ENCODE measurements at places on chromosomes 16 and 17.
A peak's percentile ranks its signal among the peaks of the same experiment; 100 is the strongest.

- DNase-seq, result peak; percentile 34
Measured at GRCh38 chr17:14359163-14360020, 58.5 kb downstream of the HS3ST3B1 start.

DNA sequence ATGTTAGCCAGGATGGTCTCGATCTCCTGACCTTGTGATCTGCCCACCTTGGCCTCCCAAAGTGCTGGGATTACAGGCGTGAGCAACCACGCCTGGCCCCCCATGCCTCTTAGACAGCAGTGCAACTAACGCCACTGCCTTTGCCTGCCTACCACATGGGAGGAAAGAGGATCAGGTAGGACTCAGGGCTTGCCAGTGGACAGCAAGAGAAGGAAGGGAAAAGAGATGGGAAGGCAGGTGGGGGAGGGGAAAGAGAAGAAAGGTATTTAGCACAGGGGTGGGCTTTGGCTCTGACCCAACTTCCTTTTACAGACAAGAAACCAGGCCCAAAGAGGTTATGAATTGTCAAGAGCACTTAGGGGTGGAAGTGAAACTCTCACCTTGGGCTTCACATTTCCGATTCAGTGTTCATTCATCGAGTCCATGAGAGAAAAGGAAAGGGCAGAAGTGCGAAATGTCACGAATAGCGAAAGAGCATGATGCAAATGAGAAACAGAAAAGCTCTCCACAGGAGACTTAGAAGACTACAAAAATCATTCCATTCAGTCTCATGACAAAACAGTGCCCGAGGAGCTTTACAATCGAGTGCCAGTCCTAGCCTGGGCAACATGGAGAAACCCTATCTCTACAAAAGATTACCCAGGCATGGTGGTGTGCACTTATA is 36.4 kb downstream of the CDK5R1 start:
- DNase-seq, result peak; percentile 52

GRCh38 chr17:50768346-50768761 is 1.0 kb upstream of the ANKRD40CL start:
- DNase-seq, result no peak

GRCh38 chr16:89168381-89169189 is 3.0 kb upstream of the CDH15 start:
- no peak for DNase-seq

DNA sequence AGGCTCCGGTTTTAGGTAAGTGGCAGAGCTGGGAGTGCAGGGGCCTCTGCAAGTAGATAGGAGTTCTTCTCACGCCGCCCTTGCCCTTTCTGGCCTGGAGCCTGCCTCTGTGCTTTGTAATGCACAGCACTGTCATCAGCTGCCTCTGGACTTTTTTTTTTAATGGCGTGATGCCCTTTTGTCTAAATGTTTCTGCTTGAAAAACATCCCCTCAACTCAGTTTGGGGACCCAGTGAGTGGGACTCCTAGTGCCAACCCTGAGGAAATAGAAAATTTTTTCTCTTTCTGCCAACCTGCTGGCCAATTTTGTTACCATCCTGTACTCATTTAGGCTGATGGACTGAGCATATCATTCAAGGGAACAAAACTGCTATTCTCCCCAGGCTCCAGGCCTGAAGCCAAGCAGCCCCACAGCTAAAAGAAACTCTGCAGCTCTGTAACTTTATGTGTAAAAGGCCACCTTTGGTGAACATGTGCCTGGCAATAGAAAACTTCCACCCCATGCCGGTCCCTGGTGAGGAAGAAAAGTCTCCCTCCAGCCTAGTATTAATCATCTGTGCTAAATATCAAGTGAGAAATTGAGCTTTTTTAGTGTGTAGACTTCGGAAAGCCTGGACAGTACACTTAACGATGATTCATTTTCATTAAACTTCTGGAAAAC is 22.5 kb downstream of the SLC6A2 start:
- DNase-seq, result no peak

GRCh38 chr17:80153004-80153403 is 6.1 kb upstream of the EIF4A3 start:
- no peak for DNase-seq

GRCh38 chr17:57444682-57445450 is 188.5 kb downstream of the MSI2 start:
- DNase-seq, result no peak

- DNase-seq, result no peak
Measured at GRCh38 chr16:87344165-87344930, 27.2 kb upstream of the C16orf95 start.

DNA sequence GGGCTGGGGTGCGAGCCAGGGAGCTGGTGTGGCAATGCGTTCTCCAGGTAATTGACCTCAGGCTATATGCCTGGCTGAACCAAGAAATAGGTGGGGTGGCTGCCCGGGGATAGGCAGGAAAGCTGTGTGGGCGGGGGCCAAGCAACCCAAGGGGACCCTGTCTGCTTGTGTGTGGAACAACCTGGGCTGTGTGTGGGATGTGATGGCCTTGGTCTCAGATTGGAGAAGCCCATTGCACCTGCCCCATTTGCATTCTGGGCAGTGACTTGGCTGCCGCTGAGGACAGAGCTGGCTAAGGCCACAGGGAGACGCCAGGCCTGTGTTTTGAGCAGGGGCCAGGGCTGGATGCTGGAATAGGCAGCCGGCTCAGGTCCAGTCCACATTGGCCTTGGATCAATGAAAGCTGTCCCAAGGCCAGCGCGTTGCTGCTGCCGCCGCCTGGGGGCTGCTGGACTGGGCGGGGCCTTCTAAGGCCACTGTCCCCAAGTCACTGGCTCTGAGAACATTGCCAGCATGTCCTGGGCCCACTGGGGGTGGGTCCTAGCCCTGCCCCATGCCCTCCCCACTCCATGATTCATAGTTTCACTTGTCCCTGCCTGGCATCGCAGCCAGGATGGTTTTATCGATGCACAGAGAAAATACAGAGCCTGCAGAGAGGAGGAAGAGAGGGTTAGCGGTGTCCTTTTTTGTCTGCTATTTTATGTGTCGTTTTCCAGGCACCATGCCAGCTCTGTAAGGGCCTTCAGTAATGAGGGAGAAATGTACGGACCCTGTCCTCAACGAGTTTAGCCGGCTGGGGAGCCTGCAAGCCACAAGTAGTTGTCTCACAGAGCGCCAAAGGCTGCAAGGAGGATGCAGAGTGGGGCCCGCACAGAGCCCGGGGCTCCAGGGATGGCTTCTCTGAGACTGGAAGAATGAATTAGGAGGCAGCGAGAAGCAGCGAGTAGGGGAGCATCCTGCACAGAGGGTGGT is 43.9 kb downstream of the NKD1 start:
- no peak for DNase-seq

DNA sequence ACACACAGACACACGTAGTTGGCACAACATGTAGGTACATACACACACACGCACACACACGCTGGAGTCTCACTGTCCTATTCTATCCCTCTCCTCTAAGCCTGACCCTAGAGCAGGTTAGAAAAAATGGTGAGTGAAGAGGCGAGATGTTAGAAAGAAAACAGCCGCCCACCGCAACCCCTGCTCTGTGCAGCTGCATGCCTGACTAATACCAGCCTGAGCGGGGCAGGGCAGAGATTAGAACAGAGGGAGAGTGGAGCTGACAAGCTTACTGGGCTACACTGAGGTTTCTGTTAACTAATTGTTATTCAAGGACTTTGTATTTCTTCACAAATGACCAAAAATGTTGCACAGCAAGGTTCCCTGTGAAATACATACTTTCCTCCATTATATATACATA is 59.8 kb downstream of the AMFR start:
- no peak for DNase-seq

DNA sequence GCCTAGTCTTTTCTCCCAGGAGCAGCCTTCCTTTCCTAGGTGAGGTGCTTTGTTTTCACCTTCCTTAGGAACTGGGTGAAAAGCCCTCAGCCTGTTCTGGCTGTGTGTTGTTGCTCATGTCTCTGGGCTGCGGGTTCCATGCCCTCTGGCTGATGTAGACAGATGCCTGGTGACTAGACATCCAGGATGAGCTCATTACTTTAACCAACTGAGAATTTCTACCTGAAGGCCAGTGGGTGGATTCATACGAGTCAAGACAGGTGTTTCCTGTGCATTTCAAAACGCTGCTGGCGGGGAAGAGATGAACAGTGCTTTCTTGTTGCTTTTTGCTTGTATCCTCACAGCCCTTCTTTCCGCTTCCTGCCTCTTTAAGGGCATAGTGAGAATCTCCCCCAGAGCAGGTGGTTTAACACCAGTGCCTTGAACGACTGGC is 22.3 kb downstream of the SAP30BP start:
- peak; percentile 45 for DNase-seq

GRCh38 chr17:48542698-48543106 is 2.2 kb downstream of the HOXB2 start:
- DNase-seq, result no peak

- no peak for DNase-seq
Measured at GRCh38 chr16:86864586-86864985, 286.2 kb downstream of the FOXL1 start.

- no peak for DNase-seq
Measured at GRCh38 chr17:50354198-50354597, 8.3 kb downstream of the XYLT2 start.

GRCh38 chr17:33263396-33263795 is 29.7 kb downstream of the ASIC2 start:
- DNase-seq, result no peak

DNA sequence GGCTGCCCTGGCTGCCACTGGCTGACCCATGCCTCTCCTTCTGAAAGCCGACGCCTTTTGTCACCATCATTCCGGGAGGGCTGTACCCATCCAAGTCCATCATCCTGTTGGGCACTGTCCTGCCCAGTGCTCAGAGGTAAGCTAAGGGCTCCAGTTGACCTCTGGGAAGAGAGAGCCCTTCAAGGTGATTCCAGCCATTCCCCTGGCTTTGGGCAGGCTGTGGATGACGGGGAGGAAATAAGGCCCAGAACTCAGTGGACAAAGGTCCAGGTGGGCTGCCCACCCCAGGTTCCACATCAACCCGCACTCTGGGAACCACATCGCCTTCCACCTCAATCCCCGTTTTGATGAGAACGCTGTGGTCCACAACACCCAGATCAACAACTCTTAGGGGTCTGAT is 45.8 kb downstream of the NOS2 start:
- DNase-seq, result no peak

DNA sequence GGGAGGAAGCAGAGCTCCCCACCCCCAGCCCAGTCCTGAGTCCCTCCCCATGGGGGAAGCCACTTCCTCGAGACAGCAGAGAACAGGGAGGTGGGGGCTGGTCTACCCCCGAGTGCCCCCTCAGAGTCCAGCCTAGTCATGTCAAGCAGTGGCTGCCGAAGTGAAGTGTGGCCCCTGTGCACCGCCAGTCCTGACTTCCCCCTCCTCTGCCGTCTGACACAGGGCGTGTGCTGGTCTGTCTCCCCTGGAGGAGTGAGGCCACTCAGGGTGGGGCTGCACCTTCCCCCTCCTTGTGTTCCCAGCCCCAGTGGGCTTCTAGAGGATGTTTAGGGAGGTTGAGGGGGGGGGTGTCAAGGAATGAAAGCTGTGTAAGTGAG is 46.9 kb downstream of the MRC2 start:
- DNase-seq, result no peak

GRCh38 chr16:76970087-76970744 is 220.8 kb upstream of the MON1B start:
- no peak for DNase-seq

- no peak for DNase-seq
Measured at GRCh38 chr16:23432176-23433128, 20.5 kb downstream of the COG7 start.

GRCh38 chr16:89325861-89326471 is 108.5 kb downstream of the ZNF778 start:
- no peak for DNase-seq

GRCh38 chr16:55308973-55309372 is 15.0 kb upstream of the IRX6 start:
- no peak for DNase-seq

- no peak for DNase-seq
Measured at GRCh38 chr17:73863761-73864535, 219.7 kb upstream of the SDK2 start.

- no peak for DNase-seq
Measured at GRCh38 chr17:31413874-31414549, 22.5 kb downstream of the RAB11FIP4 start.

Measured in CD4-positive, alpha-beta T cell treated with Interleukin-1 beta for 1 hour (primary cell).